ENCODE measurements at places on chromosomes 16 and 17. TPM values are rescaled to one million over a fixed set of nuclear protein-coding genes. Genes with fewer than 3 reads are reported as not detected.

The PYDC1 gene
- not detected for total RNA-seq

The ALOX12 gene
- total RNA-seq: not detected

The WNK4 gene
- 1.2 TPM for total RNA-seq

The AARSD1 gene
- total RNA-seq: 13.6 TPM

The KRTAP4-3 gene
- not detected for total RNA-seq

The MYLK3 gene
- total RNA-seq: not detected

The CA4 gene
- total RNA-seq: not detected

The GINS2 gene
- total RNA-seq: 27.0 TPM

The BEAN1 gene
- total RNA-seq: not detected

The TEX14 gene
- not detected for total RNA-seq

The KRTAP16-1 gene
- total RNA-seq: not detected

DNA sequence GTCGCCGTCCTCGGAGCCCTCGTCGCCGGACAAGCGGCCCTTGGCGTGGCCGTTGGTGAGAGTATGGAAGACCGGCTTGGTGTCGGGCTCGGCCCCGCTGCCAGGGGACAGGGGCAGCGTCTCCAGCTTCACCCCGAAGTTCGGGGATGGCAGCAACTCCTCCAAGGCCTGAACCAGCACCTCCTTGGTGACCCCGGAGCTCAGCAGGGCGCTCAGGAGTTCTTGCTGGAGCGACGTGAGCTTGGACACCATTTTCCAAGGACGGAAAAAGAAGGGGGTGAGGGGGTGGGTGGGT lies 279 bp downstream of the HNF1B start:
- no peak for DNase-seq

DNA sequence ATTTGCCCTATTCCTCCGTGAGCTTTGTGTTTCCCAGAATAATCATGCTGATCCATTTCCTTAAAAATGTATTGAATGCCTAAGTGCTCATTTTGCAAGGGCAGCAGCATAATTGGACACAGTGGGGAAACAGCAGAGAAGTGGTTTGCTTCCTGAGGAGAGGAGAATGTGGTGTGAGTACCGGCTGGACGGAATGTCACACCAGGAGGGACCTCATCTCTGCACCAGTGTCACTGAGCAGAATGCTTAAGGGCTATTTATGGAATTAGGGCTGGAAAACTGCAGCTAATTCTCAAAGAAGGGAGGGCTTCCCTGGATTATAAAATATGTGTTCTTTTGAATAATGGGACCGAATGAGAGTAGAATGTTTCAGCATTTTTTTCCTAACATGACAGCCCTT lies 1100.6 kb upstream of the RBFOX1 start:
- DNase-seq: no peak

DNA sequence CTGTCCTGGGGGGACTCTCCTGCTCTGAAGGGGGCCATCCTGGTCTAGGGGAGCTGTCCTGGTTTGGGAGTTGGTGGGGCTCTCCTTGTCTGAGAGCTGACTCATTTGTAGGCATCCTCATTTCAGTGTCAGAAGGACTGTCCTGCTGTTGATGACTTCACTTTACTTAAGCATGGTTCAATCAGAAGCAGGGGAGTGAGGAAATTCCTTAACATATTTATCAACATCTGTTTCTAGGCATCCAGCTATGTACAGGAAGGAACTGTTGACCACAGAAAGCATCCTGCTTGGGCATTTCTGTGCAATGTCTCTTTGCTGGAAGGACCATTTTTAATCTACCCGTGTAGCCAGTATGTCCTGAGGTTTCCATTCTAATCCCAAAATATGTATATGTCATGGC lies 502.7 kb upstream of the HSBP1 start:
- peak; percentile 88 for DNase-seq

DNA sequence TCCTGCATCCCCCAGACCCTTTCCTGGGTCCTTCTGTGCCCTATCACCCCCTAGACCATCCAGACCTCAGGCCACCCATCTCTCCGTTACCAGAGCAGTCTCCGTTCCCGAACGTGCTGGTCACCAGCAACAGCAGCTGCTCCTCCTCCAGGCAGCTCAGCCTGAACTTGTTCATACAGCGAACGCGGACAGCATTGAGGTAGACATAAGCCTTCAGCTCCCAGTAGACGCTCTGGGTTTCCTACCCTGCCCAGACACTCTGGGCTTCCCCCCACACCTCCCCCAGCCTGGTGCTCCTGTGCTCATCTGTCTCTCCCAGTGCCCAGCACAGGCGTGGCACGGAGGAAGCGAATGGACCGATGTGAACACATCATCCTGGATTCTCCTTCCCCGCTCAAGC lies 41.6 kb upstream of the RNFT1 start:
- DNase-seq: no peak

DNA sequence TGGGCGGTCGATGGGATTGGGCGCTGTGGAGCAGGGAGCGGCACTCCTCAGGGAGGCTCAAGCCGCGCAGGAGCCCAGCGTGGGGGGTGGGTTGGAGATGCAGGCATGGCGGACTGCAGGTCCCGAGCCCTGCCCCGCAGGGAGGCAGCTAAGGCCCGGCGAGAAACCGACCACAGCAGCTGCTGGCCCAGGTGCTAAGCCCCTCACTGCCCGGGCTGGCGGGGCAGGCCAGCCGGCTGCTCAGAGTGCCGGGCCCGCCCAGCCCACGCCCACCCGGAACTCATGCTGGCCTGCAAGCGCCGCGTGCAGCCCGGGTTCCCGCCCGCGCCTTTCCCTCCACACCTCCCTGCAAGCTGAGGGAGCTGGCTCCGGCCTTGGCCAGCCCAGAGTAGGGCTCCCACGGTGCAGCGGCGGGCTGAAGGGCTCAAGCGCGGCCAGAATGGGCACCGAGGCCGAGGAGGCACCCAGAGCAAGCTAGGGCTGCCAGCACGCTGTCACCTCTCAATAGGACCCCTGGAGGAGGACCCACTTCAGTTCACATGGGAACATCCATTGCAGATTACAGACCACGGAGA lies 20.5 kb upstream of the METTL16 start:
- DNase-seq: no peak

DNA sequence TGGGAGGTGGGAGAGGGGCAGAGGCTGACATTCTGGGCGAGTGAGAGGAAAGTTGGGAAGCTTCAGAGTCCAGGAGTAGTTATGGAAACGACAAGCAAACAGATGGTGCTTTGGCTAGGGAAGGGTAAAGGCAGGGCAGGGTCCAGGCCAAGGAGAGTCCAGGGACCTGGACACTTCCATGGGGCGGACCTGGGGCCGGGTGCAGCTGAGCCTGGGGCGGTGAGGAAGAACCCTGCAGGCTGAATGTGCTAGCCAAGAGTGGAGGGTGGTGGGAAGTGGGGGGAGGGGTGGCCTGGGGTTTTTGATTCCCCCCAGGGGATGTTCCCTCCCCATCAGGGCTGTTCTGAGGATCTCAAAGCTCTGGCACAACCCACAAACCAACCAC lies 2.6 kb downstream of the PPP1R9B start:
- peak; percentile 61 for DNase-seq

DNA sequence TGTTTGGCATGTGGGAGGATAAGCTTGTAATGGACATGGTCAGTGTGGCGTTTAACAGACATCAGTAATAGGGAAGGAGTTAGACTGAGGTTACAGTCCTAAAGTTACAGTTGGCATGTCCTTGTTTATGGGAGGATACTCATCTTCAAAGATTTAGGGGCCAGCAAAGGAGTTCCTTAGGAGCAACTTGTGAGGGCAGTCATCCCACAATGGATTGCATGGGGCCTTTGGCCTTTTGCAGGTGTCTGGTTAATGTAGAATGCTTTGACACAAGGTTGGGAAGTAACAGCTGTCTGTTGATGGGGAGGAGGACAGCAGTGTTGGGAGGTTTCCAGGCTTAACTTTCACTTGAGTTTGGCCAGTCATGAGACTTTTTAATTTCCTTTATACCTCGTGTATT lies 2.2 kb downstream of the NUBP1 start:
- no peak for DNase-seq

- DNase-seq: peak; percentile 61
Measured at GRCh38 chr16:69921127-69921526, 30.0 kb upstream of the CLEC18A start.

GRCh38 chr16:27465483-27465879 lies 63.5 kb downstream of the IL21R start:
- no peak for DNase-seq

- no peak for DNase-seq
Measured at GRCh38 chr16:53686710-53687109, 16.9 kb downstream of the RPGRIP1L start.

DNA sequence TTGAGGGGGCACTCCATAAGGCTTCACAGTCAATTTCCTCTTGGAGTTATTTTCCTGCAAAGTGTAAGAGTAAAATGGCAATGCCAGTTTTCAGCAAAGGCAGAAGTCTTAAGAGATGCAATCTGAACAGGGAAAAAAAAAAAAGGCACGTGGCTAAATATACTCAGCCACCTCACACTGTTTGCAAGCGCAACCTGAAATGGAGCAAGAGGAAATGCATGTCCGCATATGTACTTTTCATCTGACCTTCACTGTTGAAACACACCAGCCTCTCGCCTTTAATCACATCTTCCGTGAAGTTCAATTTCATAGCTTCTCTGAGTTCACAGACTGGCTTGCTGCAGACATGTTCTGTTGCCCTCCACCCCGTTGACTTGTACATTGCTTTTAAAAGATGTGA lies 101.4 kb downstream of the KATNIP start:
- DNase-seq: no peak

DNA sequence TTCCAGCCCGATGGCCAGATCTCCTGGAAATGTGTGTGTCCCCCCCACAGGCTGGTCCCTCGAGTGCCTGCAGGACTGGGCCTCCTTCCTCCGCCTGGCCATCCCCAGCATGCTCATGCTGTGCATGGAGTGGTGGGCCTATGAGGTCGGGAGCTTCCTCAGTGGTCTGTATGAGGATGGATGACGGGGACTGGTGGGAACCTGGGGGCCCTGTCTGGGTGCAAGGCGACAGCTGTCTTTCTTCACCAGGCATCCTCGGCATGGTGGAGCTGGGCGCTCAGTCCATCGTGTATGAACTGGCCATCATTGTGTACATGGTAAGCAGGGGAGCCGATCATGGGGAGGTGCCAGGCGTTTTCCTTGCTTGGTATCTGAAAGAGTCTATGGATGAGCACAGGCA lies 22.1 kb downstream of the SLC47A1 start:
- DNase-seq: no peak

GRCh38 chr16:2339521-2340484 lies 725 bp downstream of the ABCA3 start:
- DNase-seq: peak; percentile 22

DNA sequence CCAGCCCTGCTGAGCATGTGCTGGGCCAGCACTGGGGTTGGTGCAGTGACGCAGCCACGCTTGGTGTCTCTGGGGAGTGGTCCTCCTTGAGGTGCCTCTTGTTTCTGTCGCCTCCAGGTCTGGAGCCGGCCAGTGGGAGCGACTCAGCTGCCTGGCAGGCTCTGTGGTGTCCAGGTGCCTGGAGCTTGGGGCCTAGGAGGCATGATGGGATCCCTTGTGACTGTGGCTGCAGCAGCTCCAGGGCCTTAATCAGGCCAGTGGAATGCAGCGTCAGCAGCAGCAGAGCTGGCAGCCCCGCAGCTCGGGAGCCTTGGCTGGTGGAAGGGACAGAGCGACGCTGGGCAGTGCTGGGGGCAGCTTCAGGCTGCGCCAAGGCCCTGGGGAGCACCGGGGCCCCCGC lies 74.7 kb upstream of the CIBAR2 start:
- DNase-seq: peak; percentile 78

- DNase-seq: peak; percentile 3
Measured at GRCh38 chr16:54204756-54205155, 81.8 kb downstream of the IRX3 start.

GRCh38 chr16:81505011-81505661 lies 60.5 kb downstream of the CMIP start:
- DNase-seq: no peak

GRCh38 chr17:59512844-59513385 lies 52.5 kb upstream of the DHX40 start:
- no peak for DNase-seq

GRCh38 chr17:385178-385835 lies 32.7 kb upstream of the RPH3AL start:
- peak; percentile 56 for DNase-seq

Data from M059J (cell line).